ENCODE measurements at places on chromosomes 1 and 21.

GRCh38 chr1:177227978-177228692 lies 57.4 kb downstream of the BRINP2 start:
- DNase-seq: no peak

- DNase-seq: no peak
Measured at GRCh38 chr1:244735876-244736561, 83.1 kb downstream of the DESI2 start.

GRCh38 chr21:25925936-25926335 lies 191.2 kb downstream of the GABPA start:
- no peak for DNase-seq

- DNase-seq: no peak
Measured at GRCh38 chr1:93625582-93626327, 55.9 kb downstream of the BCAR3 start.

GRCh38 chr1:107789817-107790524 lies 175.0 kb downstream of the VAV3 start:
- DNase-seq: no peak

DNA sequence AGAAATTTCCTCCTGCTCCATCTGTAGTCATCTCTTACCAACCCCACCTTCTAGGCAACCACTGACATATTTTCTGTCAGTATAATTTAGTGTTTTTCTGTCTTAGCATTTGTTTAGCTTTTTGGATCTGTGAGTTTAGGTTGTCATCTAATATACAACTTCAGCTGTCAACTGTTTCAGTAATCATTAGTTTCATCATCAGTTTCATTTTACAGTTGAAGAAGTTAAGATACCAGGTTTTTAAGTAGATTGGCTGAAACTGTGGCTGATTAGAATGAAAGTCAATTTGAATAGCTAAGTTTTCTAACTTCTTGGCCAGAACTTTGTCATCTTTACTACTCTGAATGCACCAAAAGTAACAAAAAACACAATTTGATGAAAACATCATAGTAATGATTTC lies 1957.3 kb downstream of the NCAM2 start:
- DNase-seq: no peak

DNA sequence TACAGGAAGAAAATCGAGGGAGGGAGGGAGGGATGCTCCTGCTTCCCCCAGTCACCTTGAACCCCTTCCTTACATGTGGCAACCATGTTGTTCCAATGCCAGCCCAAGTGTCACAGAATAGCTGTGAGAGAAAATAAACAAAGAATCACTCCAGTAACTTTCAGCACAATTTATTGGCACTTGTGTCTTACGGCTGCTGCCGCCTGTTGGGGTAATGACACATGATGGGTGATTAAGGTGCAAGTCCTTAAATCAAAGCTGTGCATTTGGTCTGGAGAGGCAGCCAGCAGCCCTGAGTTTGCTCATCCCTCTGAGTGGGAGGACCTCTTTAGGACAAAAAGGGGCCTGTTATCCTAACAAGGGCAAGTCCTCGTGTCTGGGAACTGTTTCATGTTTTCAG lies 377.7 kb downstream of the PCP4 start:
- no peak for DNase-seq

Measured in suprapubic skin (tissue), 4 donors.